ENCODE measurements at places on chromosomes 1 and 21.

- DNase-seq: peak; percentile 95
These were observed 43.4 kb upstream of the PIGV start for GRCh38 chr1:26744075-26744959.

DNA sequence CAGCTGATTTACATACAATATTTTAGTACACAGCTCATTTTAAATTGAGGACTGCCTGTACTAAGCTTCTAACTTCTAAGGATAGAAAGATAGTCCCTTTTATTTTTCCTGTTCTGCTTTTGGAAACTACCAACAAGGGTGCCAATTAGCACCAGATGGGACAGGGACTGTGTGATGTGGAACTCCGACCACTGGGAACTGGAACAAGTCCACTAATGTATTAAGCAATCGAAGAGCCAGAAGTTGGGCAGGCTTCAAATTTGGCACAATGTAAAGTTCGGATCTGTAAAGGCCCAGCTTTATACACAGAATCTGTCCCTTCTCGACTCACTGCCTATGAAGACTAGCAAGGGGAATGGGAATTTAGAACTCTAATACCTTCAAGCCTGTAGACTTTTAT, 149.3 kb downstream of the ZC3H11B start:
- DNase-seq: no peak

DNA sequence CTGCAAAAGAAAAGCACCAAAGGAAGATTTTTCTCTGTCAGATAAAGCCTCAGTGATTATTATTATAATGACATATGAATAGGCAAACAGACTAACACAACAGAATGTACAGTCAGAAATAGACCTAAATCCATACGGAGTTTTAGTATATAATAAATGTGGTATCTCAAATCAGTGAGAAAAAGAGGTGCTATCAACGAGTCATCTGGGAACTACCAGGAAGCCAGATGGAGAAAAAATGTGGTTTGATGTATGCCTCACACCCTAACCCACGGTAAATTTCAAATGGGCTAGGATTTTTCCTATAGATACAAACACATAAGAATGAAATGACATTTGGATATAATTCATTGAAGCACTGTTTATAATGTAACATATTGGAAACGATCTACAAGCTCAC, 110.3 kb downstream of the ODF2L start:
- no peak for DNase-seq

DNA sequence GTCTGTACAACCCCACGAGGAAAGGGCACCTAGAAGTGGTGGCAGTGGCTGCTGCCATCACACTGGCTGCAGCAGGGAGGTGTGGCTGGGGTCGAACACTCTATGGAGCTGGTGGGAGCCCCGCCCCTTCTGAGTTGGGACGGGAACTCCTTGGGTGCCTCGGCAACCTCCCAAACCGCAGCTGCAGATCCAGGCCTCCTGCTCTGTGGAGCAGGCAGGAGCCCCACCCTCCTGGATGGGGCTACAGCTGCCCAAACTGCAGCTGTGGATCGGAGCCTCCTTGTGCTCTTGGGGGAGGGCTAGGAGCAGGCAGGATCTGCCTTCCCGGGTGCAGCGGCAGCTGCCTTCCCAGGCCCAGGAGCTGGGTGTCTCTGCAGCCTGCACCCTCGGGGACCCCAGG, 38.9 kb upstream of the TARDBP start:
- no peak for DNase-seq

GRCh38 chr1:152170287-152170905, 11.4 kb upstream of the RPTN start:
- DNase-seq: no peak

- no peak for DNase-seq
These were observed 4.8 kb upstream of the MCOLN2 start for GRCh38 chr1:85001742-85002141.

DNA sequence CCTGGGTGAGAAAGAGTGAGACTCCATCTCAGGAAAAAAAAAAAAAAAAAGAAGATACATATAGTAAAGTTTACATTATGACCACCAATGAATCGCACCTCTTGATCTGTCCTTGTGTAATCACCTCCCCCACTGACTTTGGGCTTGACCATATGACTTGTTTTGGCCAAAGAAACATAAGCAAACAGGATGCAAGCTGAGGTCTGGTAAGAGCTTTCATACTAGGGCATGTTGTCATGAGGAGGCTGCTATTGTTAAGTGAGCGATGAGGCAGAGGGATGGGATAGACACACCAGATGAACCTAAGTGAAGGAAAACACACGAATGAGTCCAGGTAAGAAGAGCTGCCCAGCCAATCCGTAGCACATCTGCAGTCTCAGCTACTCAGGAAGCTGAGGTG, 10.7 kb downstream of the ENAH start:
- DNase-seq: no peak

DNA sequence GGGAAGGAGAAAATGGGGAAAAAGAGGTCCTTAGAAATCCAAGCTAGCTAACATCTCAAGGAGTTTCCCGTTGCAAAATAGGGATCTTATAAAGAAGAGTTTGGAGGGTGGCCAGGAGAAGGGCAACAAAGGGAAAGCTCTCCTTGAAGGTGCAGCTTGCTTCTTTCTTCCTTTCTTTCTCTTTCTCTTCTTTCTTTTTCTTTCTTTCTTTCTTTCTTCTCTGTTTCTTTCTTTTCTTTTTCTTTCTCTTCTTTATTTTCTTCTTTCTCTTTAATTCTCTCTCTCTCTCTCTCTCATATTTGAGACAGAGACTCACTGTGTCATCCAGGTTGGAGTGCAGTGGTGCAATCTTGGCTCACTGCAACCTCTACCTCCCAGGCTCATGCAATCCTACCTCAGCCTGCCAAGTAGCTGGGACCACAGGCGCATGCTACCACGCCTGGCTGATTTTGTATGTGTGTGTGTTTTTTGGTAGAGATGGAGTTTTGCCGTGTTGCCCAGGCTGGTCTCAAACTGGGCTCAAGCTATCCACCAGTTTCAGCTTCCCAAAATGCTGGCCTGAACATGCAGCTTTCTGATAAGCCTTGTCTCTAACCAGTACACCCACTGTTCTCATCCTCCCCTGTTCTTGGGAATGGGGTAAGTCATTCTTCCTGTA, 44.4 kb downstream of the RNF11 start:
- DNase-seq: no peak

- DNase-seq: no peak
These were observed 1762.1 kb downstream of the BRINP3 start for GRCh38 chr1:188715566-188715965.

GRCh38 chr1:205510308-205510950, 6.0 kb downstream of the CDK18 start:
- no peak for DNase-seq

GRCh38 chr1:201414051-201414738, 7.3 kb downstream of the TNNI1 start:
- no peak for DNase-seq

DNA sequence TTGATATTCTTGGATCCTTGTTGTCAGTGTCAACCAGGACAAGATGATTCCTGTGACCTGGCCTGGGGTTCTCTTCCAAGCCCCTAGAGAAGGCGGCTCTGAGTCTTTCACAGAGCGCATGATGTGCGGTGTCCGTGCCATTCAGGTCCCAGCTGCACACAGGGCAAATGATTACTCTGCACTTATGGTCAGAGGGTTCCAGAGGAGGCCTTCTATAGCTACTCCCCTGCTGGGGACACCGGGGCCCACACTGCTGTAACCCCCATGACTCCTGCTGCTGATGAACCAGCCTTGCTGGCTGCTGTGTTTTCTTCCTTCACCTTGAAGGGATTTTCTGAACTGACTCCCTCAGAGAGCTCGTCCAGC, 1.5 kb downstream of the PTGFRN start:
- no peak for DNase-seq

All from CD4-positive, alpha-beta T cell treated with Interleukin-17A for 1 hour (primary cell).